ENCODE measurements at places on chromosomes 13 and 19. TPM values are rescaled to one million over a fixed set of nuclear protein-coding genes. Genes with fewer than 3 reads are reported as not detected.

Gene CNN1
- total RNA-seq = 1.8 TPM

Gene COX6B1
- total RNA-seq = 339 TPM

DNA sequence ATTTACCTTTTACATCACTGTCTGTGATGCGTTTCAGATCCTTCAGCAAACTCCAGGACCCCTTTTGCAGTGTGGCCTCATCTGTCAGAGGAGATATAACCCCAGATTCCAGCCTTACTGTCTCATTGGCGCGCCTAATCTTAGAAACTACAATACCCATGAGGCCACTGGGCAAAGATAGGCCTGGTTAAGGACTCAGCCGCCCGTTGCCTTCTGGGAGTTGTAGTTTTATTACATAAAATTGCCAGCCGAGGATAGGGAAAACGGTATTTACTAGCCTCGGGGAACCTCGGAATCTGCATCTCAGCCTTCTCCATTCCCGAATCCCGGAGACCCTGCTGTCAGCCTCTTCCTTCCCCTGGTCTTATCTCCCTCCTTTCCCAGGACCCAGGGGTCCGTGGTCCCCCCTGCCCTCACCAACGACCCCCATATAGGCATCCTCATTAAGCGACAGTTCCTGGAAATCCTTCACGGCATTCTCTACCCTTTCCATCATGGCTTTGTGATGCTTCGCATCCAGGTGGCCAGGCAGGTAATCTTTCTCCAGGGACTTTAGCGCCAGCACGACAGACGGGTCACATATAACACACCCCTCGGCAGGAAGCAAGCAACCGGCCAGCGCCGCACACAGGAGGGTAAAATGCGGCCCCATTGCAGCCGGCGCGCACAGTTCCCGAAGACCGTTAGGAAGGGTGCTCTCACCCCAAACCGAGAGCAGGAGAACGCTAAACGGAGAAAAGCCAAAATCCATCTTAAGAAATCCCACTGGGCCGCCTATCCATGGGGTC is 1.3 kb downstream of the IZUMO1 start:
- DNase-seq = peak; percentile 50

- no peak for DNase-seq
These were observed 22.0 kb downstream of the ZNF235 start for GRCh38 chr19:44282846-44283245.

DNA sequence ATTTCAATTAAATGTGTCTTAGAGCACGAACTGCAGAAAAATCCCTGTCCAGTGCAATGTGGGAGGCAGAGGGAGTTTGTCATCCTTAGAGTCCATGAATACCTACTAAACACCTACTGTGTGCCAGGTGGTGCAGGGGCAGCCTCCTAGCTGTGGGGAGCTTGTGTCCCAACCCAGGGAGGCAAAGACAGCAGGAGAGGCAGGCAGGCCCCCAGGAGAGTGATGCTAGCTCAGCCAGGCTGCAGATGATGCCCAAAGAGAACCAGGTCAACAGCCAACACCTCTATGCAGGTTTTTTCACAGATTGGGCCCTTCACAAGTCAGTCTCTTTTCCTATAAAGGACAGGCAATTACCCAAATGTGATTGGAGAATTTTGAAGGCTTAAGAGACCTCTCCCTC is 108.2 kb upstream of the UQCRFS1 start:
- no peak for DNase-seq

GRCh38 chr19:2902590-2903218 is 2.0 kb downstream of the ZNF57 start:
- DNase-seq = no peak

- no peak for DNase-seq
These were observed 12.1 kb downstream of the ONECUT3 start for GRCh38 chr19:1765232-1765903.

Data from neural crest cell (in vitro differentiated cells).